ENCODE measurements at places on chromosomes 3 and 15. TPM values are rescaled to one million over a fixed set of nuclear protein-coding genes. Genes with fewer than 3 reads are reported as not detected.

Gene FOXB1
- not detected for polyA plus RNA-seq

Gene UROC1
- not detected for polyA plus RNA-seq

Gene PHLDB2
- 1.4 TPM for polyA plus RNA-seq

Gene ADAMTS17
- not detected for polyA plus RNA-seq

Gene CASR
- polyA plus RNA-seq: not detected

Gene TMEM115
- polyA plus RNA-seq: 33.9 TPM

Gene OXTR
- 0.14 TPM for polyA plus RNA-seq

Gene DPPA2
- not detected for polyA plus RNA-seq

Gene FBXO40
- 0.18 TPM for polyA plus RNA-seq

Gene SLC12A1
- polyA plus RNA-seq: not detected

Gene FSIP1
- polyA plus RNA-seq: 0.61 TPM

Gene CPLX3
- not detected for polyA plus RNA-seq

Gene SLC51B
- not detected for polyA plus RNA-seq

Gene ALPK3
- polyA plus RNA-seq: not detected

All from IgD-negative memory B cell (primary cell).